Hypothalamus (tissue), 51 donors: ENCODE measurements at places on chromosomes 16 and 17.

DNA sequence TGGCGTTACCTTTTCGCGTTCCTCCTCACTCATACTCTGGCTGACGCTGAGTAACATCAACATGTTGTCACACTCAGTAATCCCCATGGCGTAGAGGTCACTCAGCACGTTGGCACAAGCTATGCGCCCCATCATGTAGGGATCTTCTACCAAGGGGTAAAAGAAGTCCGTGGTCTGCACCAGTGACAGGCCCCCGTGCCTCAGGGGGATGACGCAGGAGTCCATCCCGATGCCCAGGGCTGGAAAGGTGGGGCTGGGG lies 596 bp downstream of the SEPHS2 start:
- DNase-seq: no peak

GRCh38 chr17:15493693-15494035 lies 26.2 kb upstream of the CDRT4 start:
- no peak for DNase-seq

DNA sequence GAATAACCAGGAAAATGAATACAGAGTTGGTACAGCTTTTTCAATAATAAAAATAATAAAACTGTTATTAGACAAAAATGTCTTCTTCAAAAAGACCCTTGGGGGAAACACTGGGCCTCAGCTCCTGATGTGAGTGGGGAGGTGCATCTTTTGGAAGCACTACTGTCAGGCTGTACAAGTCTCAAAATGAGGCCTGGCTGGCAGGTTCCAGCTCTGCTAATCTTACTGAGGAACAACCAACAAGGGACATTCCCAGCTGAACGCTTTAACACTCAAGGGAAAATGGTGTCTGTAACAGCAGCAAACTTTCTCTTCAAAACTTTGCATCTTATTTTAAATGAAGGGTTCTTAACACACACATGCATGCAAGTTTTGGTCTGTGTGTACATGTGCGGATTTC lies 19.7 kb downstream of the TEX2 start:
- no peak for DNase-seq

DNA sequence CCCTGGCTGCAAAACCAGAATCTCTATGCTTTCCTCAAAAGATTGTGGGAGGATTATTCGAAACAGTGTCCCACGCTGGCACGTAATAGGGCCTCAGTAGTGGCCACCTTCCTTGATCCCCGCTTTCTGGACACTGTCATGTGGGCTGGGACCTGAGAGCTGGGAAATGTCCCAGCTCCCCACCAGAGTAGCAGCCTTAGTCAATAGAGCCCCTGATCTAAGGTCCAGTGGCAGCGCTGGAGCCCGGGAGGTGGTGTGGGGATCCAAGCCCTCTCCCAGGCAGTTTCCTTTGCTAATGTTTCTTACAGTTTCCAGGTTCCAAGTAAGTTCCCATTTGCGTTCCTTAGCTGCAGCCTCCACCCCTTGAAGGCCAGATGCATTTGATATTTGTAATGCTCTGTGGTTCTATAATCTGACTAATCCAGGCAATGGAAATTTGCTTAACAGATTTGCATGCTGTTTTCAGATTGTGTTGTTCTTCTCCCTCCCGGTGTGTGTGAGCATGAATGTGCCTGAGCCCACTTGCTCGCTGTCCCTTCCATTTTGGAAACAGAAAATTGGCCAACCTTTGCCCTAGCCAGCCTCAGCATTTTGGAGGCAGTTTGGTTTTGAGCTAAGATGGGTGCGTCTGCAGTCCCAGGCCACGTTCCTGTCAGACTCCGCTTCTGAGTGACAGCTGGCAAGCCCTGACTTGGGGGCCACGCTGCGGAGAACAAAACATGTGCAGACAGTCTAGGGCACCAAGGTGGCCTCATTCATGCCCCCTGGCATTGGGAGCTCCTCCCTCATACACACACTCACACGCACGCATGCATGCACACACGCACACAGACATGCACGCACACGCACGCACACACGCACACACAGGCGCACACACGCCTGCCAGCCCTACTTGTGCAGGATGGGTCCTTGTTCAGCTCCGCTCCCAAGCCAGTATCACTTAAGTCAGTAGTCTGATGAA lies 69.4 kb downstream of the CCDC182 start:
- DNase-seq: no peak

DNA sequence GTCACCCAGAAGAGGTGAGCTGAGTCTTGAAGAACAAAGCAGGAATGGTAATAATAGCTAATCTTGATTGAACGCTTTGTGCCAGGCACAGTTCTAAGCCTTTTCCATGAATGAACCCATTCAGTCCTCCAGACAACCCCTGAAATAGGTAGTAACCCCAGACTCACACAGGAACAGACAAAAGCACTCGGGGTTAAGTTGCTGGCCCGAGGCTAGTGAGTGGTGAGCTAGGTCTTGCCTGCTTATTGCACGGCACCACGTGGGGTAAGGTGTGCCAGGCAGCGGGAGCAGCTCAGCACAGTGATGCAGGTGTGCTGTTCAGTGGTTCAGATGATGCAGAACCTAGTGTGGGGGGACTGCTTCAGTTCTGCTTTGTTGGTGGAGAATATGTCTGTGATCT lies 181.6 kb downstream of the RAB11FIP4 start:
- no peak for DNase-seq

DNA sequence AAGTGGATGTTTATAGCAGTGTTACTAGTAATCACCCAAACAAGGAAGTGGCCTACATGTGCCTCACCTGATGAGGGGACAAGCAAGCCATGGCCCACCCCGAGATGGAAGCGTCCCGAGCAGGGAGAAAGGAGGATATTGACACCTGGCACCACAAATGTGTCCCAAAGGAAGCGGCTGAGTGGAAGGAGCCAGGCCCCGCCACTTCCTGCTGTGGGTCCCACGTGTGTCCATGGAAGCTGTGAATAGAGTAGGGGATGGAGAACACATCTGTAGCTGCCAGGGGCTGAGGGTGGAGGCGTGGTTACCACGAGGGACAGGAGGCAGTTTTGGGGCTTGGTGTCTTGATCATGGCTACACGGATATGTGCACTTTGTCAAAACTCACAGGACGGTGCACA lies 49.2 kb downstream of the KCNJ12 start:
- DNase-seq: no peak

DNA sequence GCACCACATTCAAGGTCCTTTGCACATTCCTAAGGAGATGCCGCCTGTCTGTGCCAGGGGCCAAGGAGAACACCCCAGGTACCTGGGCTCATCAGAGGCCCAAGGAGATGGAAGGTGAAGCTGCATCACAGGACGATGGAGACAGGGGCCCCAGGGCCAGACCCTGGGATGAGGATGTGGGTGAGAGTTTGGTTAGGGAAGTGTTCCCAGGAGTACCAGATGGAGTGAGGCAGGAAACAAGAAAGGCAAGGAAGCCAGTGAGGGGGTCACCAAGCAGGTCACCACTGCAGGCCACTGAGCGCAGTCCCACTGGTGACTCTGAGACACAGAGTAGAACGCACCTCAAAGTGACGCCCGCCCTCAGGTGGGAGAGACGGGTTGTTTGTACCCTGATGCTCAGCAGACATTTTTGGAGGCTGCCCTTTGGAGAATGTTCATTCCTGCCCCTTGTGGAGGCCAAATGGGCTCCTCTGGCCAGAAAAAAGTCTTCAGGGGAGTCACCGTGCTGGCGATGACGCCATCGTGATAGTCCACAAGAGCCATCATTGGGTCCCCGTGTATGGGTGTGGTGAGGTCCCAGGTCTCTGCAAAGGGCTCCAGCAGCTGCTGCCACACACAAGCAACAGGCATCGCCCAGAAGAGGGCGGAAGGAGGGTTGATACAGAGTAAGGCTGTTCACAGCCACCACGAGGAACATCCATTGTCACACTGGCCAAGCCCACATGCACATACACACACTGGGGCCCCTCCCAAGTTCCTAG lies 57.5 kb downstream of the BEAN1 start:
- DNase-seq: no peak

DNA sequence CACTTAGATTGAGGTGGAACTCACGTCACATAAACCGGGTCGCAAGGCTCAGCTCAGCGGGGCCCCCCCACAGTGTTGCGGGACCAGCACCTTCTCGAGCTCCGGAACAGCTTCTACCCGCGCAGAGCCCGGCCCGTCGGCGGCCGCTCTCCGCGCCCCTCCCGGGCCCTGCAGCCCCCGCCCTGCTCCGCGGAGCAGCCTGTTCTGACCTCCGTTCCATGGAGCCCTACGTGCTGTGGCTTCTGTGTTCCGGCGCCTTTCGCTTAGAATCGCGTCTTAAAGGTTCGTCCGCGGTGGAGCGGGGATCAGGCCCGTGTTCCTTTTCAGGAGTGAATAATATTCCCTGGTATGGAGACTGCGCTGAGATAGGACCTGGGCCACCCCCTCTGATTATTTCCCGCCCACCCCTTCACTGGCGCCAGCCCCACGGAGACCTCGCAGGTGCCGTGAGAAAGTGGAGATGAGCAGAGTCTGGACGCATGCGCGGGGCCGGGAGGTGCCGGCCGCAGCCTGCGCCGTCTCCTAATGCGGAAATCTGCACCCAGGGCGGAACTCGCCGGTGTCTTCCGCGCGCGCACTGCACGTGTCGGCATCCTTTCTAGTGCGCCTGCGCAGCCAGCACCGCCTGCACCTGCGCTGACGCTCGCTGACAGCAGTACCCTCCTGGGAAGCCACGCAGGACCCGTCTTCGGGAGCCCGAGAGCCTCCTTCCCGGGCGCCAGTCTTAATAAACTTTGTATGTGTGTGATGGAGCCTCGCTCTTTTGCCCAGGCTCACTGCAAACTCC lies 30.9 kb downstream of the ZNF778 start:
- no peak for DNase-seq

GRCh38 chr16:19003935-19004334 lies 20.2 kb downstream of the TMC7 start:
- DNase-seq: no peak

DNA sequence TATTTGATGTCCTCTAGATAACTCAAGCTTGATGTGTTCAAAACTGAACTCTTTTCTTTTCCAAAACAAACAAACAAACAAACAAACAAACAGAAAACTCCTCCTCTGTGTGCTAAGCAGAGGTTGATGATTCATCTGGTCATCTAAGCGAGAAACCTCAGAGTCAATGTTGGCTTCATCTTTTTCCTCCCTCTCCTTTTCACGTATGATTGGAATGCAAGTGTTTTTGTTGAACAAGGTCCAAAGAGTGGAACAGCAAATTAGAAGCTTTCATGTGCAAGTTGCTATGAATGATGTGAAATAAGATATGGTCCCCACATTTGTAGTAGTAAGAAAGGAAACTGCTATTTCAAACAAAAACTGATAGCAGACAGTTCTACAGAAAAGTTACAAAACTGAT lies 52.5 kb downstream of the TBX4 start:
- no peak for DNase-seq

GRCh38 chr16:3434373-3434772 lies 8.9 kb downstream of the ZNF597 start:
- no peak for DNase-seq

- DNase-seq: no peak
These were observed 17.6 kb downstream of the ABCC1 start for GRCh38 chr16:15966836-15967546.

DNA sequence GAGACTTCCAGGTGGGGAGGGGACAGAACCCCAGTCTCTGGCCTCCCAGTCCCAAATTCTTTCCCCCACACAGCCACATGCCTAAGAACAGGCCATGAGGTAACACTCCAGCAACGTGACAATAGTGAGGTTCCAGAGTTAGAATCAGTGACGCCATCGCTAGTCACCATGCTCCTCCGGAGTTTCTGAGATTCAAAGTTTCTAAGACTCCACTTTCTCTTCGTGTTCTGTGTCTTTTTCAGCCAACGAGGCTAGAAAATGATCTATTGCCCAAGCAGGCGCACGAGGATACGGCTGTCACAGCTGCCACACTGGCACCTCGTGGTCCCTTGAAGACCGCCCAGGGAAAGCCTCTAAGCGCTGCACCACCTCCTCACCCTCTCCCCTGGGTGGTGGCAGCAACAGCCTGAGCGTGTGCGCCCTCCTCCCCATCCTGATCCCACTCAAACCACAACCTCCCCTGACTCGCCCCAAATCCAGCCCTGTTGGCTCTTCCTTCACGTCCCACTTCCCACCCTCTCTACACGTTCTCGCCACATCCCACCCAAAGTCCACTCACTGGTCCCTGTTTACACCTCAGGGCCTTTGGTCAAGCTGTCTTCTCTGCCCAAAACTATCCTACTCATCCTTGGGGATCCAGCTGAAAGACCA lies 1.0 kb downstream of the MCRIP1 start:
- DNase-seq: no peak

- DNase-seq: no peak
These were observed 83.5 kb downstream of the CDYL2 start for GRCh38 chr16:80720804-80721371.

- DNase-seq: no peak
These were observed 52.5 kb upstream of the ERN1 start for GRCh38 chr17:64182325-64183012.

DNA sequence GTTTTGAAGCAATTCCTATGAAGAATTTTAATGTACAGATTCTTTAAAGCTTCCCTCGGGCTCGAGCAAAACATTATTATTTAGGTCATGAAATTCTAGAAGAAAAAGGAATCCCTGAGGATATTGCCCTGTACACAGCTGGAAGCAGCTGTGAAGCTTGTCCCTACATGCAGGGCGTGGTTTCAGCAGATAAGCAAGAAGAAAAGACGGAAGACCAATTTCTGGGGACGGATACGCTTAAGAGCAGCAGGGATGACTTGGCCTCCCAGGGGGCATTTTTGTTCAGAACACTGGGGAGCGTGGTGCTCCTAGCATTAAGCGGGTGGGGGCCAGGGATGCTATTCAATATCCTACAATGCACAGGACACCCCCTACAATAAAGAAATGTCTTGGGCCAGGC lies 34.3 kb downstream of the LITAF start:
- DNase-seq: no peak

DNA sequence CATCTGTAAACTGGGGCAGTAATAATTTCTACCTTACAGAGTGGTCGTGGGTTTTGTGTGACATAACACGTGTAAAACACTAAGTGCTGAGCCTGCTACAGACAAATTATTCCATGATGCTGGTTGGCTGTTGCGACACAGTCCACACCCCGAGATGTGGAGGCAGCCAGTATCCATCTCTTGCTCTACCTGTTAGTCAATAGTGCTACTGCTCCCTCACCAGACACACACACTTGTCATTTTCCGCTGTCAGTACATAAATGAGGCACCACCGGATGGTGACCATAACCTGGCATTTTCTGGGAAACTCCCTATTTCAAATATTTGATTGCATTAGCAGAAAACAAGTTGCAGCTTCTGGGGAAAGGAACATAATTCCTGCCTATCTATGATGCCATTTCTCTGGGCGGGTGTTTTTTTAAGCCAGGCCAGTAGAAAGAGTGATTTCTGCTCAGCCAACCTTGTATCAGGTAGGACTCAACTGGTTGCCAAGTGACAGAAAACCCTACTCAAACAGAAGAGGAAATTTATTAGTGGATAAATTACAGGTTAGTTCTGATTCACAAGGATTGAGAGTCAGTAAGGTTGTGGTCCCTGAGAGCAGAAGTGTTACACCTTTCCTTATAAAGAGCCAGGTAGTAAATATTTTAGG lies 24.1 kb downstream of the DNAJA2 start:
- no peak for DNase-seq

GRCh38 chr16:71966932-71967331 lies 33.3 kb downstream of the PKD1L3 start:
- DNase-seq: no peak

- DNase-seq: no peak
These were observed 90.9 kb downstream of the SDK2 start for GRCh38 chr17:73553311-73553710.

- no peak for DNase-seq
These were observed at the start of gene MEIOC for GRCh38 chr17:44655983-44656710. TSS of gene MEIOC (plus strand) at chr17:44656468. CDS start at chr17:44656614, 146 bp downstream.
